Esophagus squamous epithelium (tissue), 5 donors: ENCODE measurements at places on chromosomes 5 and 9.

GRCh38 chr5:40446910-40447309 lies 232.8 kb upstream of the PTGER4 start:
- no peak for DNase-seq

GRCh38 chr9:90972057-90972456 lies 170.4 kb downstream of the SYK start:
- DNase-seq, result no peak

DNA sequence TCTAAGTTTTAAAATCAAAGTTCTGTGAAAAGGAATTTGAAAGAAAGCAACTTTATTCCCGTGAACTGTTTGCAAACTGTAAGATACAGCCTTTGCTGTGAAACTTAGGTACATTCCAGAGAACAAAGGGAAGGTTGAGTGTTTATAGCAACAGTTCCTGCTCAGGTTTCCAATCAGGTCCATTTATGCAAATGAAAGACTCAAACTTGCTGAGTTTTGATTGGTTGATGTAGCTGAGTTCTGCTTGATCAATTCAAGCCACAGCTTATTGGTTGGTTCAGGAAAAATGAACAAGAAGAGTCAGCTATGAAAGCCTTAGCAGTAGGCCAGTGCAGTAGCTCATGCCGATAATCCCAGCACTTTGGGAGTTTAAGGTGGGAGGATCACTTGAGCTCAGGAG lies 37.9 kb downstream of the SLC27A6 start:
- no peak for DNase-seq

GRCh38 chr9:110140276-110140675 lies 67.7 kb downstream of the C9orf152 start:
- no peak for DNase-seq

DNA sequence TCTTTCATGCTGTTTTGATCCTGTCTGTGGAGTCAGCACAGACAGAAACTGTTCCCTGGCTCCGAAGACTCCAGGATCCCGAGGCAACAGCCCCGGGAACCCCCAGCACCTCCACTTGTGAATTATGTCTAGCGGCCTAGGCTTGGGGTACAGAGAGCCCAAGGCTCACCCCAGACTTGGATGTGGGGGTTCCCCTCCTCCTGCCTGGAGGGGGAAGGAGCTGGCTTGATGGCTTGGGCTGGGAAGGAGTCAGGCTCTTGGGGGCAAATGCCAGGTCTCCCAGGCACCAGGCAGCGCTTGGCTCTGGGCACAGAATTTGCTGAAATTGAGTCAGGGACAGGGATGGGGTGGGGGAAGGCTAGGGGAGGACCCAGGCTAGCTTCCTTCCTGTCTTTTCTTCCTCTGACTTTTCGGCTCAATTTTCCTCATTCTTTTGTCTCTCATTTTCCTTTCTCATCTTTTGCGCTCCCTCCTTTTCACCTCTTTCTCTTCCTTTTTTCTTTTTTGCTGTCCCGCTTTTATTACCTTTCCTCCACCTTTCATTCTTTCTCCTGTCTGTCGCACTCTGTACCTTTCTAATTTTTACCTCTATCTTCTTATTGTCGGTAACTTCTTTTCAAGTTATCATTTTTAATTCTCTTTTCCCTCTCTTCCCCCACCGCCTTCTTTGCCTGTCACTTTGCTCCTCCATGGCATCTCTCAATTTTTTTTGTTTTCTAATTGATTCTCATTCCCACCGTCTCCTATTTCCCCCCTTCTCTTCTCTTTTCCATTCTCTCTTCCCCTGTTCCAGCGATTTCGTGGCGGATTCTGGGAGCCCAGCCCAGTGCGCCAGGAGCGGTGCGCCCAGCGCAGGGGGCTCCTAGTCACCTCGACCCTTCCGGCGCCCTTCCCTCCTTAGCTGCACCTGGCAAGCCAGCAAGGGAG lies 10.5 kb downstream of the MSX2 start:
- DNase-seq, result no peak

- no peak for DNase-seq
Observed at GRCh38 chr9:122179690-122180074, 20.0 kb downstream of the MORN5 start.

DNA sequence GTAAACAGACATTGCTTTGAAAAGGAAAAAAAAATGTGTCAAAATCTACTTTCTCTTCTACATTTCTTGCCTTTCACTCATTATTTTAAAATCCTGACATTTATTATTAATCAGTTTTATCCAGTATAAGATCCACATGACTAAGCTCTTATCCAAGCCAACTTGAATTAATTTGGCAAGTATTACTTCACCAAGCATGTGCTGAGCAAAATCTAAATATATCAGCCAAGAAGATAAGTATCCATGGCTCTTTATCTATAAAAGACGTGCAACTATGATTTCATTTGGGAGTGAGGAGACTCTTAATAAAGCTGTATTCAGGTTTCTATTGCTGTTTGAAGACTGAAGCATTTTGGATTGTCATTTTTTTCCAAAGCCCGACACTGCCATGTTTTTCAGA lies 221.3 kb downstream of the TRIM36 start:
- DNase-seq, result no peak

GRCh38 chr5:90390928-90391327 lies 18.6 kb downstream of the CETN3 start:
- DNase-seq, result no peak

DNA sequence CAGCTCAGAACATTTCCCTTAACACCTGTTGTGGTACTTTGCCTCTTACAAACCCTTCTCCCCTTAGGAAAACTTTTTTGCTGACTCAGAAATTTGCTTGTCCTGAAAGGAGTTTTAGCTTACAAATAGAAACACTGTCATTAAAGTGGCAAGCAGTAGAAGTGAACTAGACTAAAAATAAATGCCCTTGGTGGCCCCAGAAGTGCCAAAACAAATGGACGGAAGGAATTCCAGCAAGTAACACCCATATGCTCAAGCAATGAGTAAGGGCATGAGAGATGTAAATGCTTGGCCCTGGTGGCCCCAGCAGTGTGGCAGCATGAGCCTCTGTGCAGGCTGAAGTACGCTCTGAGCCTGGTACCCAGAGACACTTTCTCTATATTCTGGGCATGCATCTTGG lies 8.6 kb downstream of the VLDLR start:
- no peak for DNase-seq

GRCh38 chr9:16309469-16310271 lies 560.8 kb downstream of the BNC2 start:
- no peak for DNase-seq

DNA sequence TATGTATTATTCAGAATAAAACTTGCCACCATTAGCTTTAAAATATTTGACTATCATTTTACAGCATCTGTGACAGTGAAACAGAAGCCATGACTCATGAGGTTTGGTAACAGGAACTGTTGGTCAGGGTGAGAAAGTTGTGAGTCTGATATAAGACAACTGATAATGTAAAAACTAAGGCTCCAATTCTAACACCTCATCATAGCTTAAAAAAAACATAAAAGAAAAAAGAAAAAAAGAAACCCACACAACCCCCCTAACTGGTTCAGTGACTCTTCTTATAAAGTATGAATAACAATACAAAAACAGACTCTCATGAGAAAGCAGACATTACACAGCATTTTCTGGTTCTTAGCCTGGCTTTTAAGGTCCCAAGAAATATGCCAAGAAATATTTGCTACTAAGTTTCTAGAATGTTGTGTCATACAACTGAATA lies 85.8 kb downstream of the MRPS27 start:
- no peak for DNase-seq

- no peak for DNase-seq
Observed at GRCh38 chr5:167777746-167778145, 513.7 kb upstream of the WWC1 start.

DNA sequence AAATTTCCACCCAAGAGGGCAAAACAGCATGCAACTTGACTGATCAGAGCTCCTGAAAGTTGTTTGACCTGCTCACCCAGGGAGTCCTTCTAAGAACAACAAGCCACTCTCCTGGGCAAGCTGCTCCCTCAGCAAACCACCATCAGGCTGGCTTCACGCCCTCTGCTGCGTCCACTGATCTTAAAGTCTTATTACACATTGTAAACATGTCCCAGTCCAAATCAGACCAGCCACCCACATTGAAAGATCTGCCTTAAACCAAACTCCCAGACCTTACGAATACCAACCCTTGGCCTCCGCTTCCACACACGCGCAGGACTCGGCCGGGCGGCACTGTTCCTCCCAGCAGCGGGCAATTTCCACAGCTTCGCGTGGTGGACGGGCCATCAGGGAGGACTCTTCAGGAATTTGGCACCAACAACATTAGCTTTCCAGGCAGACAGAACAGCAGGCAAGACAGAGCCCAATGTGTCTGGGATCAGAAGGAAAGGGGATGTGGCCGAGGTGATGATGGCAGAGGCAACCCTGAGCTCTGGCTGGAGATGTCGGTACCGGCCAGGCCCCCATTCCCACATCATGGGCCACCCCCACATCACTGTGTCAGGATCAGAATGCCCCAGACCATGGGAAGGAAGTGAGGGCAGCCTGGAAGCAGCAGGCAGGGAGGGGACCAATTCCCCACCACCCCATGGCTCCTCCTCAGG lies 56.8 kb downstream of the SEMA4D start:
- no peak for DNase-seq

- no peak for DNase-seq
Observed at GRCh38 chr9:78967596-78968217, 604.1 kb upstream of the TLE4 start.

- DNase-seq, result no peak
Observed at GRCh38 chr5:73692166-73692640, 66.2 kb downstream of the ARHGEF28 start.

- no peak for DNase-seq
Observed at GRCh38 chr5:158521995-158522394, 577.7 kb downstream of the EBF1 start.

DNA sequence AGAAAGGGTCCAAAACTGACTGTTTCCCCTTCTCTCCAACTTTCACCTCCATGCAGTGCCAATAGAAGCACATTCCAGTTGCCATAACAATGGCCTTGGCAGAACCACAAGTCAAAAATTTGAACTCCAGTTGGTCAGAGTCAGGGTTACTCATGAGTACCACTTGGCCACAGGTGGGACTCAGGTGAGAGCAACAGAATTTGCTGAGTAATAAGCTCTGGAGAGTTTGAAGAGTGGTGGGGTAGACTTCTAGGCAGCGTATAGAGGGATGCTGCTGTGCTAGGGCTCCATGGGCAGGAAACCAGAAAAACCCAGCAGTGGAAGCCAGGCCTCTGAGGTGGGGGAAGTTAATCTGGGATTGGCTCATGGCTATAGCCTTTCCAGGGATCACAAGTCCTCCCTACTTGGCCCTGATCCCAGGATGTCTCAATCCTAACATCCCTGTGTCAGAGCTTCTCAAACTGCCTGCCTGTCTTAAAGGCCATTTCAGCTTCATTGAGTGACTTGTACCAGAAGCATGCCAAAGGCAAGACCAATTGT lies 30.2 kb downstream of the SNX18 start:
- no peak for DNase-seq

DNA sequence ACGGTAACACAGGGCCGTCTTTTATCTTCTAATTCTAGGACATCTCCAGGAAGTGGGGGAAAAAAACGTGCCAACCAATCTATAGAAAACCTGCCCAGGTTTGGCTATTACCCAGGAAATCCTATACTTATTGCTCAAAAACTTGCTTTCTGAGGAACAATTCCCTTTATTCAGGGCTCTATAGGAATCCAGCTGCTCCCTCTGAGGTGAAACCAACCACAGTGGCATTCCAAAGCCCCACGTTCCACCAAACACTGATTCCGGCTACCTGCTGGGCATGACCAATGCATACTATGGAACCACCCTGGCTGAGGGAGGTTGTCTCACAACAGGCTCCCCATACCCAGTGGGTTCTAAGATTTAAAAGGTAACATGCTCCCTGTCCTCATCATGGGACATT lies 57.6 kb downstream of the GLIS3 start:
- DNase-seq, result no peak

- no peak for DNase-seq
Observed at GRCh38 chr5:133247151-133247709, 195.4 kb downstream of the HSPA4 start.

- no peak for DNase-seq
Observed at GRCh38 chr9:34777666-34778065, 67.7 kb upstream of the CCL21 start.

DNA sequence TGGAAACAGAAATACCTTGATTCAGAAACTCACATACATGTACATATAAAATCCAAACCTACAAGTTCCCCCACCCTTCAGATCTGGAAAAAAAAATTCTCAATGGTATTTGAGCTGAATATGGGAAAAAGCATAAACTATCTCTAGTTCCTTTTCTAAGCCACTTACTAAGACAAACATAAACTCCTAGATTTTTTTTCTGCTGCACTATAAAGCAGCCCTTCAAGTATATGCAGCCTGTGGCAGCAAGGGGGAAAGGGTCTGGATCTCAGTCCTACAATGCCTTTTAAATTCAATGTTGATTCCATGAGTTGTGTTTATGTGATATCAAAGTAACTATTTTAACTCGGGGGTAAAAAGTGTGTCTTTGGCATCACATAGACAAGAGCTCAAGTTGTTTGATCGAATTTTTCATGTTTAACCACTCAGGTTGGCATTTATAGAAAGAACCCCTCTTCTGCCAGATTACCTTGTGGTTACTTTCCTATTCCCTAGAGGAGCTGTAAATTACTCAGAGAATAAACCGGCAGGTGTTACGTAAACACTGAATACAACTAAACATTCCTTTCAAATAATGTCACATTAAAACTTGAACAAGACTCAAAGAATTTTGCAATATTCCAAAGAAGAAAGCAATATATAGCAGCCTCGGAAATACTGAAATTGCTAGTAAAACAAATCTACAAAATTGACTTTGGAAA lies 91.8 kb upstream of the FER start:
- no peak for DNase-seq

DNA sequence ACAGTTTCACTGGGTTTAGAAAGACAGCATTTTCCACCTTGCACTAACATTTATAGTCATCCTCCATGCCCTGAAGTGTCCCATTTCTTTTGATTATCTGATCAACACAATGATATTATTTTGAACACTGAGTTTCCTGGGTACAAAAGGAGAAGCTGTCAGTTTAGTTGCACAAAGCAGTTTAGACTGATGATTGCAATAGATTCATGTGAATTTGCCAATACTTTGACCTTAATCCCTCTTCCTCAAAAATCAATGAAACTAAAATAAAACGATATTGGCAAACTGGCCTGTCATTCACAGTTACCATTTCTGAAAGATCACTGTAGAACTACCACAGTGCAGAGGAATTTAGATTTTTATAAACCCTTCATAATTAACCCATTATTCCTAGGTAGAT lies 34.2 kb upstream of the RASGRF2 start:
- no peak for DNase-seq

- no peak for DNase-seq
Observed at GRCh38 chr9:87643107-87643650, 82.7 kb upstream of the CTSL start.

- DNase-seq, result no peak
Observed at GRCh38 chr9:109030426-109030825, 17.1 kb upstream of the CTNNAL1 start.

GRCh38 chr5:151740336-151740942 lies 18.0 kb downstream of the ATOX1 start:
- no peak for DNase-seq
